ENCODE measurements at places on chromosomes 1 and 21. TPM values are rescaled to one million over a fixed set of nuclear protein-coding genes. Genes with fewer than 3 reads are reported as not detected.

DNA sequence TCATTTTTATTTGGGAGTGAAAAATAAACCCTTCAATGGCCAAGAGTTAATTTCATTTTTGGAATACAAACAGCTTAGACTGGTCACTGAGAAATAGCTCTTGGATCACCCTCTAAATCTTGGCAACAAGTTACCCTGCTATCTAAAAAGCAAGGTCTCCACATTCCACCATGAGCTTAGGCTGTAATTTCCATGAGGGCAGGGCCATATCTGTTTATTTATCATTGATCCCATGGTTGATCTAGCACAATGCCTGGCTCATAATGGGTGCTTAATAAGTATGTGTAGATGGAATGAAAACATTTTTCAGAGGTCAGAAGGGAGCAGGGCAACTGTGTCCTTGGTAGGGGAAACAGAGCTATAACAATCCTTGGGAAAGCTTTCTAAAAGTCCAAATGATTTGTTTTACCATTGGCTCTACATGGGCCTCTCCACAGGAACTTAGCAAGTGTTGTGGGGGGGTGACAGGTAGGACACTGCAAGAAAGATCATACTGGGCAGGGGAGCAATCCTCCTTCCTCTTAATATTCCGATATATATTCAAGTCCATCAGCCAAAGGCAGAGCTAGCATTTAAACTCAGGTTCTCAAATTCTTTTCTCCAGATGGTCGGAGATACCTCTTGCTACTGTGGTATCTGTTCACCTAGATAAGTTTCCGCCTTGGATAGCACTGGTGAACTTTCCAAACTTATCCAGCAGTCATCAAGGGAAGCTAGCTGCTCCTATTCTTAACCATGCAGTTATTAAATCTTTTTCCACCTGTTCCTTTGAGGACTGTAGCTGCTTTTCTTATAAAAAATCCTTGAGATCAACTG is 53.1 kb upstream of the PTCH2 start:
- H3K27me3 ChIP-seq: no peaks in the 10 kb centered on the region
- H3K27ac ChIP-seq: no peak overlapping the region

DNA sequence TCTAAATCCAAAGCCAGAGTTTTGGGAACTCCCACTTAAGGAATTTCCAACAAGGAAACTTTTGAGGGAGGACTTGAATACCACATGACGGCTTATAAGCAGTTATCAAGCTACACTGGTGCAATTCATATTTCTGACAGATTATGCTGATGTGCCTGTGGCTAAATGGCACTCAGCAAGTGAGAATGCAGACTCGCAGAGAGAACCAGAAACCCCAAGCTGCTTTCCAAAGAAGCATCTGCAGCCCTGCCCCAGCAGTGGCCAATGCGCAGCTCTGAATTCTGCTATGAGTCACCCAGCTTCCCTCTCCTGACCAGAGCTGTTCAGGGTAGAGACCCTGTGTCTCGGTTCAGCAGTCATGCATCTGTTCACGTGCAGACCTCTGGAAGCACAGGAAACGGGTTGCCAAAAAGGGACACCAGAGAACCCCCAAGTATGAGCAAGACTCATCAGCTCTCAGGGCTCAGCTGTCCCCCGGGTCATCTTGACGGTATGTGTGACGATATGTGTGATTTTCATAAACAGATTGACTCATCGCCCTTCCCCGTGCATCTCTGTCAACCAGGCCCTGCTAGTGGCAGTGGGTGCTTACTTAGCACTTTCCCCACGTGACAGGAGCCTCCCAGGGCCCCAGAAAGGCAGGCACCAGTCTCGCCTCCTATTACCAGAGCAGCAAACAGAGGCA is 76.3 kb downstream of the ITPKB start:
- peaks cover 92% of the 10 kb centered on the region for H3K4me1 ChIP-seq
- H3K27ac ChIP-seq: peak overlapping the region; percentile 77
- no peaks in the 10 kb centered on the region for H3K36me3 ChIP-seq
- no peaks in the 10 kb centered on the region for H3K27me3 ChIP-seq
- peak; percentile 91 for DNase-seq

DNA sequence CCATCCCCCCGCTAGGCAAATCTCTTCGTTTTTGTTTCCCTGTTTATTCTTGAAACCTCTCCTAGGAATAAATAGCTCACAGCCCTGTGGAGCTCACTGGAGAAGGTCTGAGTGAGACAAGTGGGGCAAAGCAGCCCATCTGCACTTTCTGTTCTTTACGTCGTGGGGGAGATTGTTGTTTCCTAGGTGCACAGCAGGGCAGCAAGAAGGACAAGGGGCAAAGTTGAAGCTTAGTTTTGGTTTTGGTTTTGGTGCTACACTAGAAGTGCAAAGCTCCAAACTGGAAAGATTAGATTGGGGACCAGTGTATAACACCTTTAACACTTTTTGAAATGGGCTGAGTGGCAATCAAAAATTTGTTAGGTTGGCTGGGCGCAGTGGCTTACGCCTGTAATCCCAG is 76.6 kb downstream of the GPR88 start:
- H3K4me1 ChIP-seq: no peaks in the 10 kb centered on the region
- H3K4me3 ChIP-seq: no peak overlapping the region
- no peak overlapping the region for H3K27ac ChIP-seq
- H3K36me3 ChIP-seq: no peaks in the 10 kb centered on the region

GRCh38 chr1:7046314-7046713 is 261.1 kb downstream of the CAMTA1 start:
- no peak overlapping the region for H3K27ac ChIP-seq
- no peak for DNase-seq
- no peak overlapping the region for H3K4me3 ChIP-seq
- no peaks in the 10 kb centered on the region for H3K36me3 ChIP-seq
- peaks cover 7% of the 10 kb centered on the region for H3K4me1 ChIP-seq

DNA sequence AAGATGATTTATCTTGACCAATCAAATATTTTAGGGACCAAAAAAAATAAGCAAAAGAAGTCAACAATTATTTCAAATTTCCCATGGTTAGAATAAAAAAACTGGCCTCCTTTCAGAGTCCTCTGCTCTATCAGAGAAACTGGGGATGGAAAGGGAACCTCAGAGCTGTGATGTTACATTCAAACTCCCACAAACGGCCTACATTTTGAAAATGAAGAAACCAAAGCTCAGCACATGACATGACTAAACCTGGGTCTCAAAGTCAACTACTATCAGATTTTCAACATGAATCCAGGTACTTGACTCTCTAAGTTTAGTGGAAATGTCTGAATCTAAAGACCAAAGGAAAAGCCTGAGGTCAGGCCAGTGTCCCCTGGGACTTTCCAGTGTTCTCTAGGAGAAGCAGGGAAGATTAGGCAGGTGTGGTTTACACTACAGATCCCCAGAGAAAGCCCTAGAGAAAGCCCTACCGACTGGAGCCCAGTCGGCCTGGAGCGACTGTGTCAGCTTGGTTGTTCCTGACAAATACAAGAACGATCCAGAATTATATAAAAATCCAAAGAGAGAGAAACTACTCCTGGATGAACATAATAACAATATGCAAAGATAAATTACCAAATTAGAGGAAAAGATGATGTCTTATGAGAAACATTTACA is 24.8 kb downstream of the JAK1 start:
- H3K4me3 ChIP-seq: no peak overlapping the region
- H3K27ac ChIP-seq: peak overlapping the region; percentile 72
- no peaks in the 10 kb centered on the region for H3K36me3 ChIP-seq

The LCK gene
- 0.82 TPM for total RNA-seq

The SRGAP2 gene
- total RNA-seq: 9.3 TPM

The KIF14 gene
- 0.04 TPM for total RNA-seq

The FOXD2 gene
- 0.04 TPM for total RNA-seq

The ZNF648 gene
- total RNA-seq: not detected

All from psoas muscle (tissue), 8 donors.